ENCODE measurements at places on chromosomes 6 and 20.

GRCh38 chr20:24049081-24049480 is 60.5 kb upstream of the GGTLC1 start:
- DNase-seq: no peak

DNA sequence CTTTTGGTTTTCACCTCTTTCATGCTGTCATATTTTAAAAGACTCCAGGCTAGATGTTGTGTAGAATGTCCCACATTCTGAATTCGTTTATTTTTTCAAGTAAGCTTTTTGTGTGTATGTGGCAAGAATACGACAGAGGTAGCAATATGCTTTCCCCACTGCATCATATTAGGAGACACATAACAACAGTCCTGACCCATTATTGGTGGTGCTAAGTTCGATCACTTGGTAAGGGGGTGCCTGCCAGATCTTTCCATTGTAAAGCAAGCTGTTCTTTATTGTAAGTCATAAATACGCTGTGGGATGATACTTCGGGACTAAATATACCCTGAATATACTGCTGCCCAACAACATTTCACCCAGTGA is 588 bp upstream of the NCOA3 start:
- DNase-seq: no peak

- DNase-seq: no peak
Measured at GRCh38 chr6:117075218-117075617, 190.1 kb upstream of the VGLL2 start.

DNA sequence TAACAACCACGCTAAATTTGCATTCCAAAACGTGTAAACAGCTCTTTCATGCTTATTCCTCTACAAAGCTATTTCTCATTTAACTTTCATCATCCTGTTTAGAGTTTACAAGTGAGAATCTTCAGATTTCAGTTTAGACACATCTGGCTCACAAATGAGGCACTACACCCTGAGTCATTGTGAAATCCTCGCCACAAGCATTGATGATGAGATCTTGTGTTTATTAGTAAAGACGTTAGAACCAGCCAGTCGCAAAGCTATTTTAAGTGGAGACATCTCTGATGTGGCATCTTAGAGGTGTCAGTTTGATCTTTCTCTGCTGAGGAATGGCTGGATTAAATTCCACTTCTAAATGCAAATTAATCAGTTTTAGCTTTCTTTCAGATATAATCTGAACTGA is 8.3 kb upstream of the ISM1 start:
- no peak for DNase-seq

GRCh38 chr20:44033873-44034272 is 119.2 kb downstream of the TOX2 start:
- DNase-seq: no peak

DNA sequence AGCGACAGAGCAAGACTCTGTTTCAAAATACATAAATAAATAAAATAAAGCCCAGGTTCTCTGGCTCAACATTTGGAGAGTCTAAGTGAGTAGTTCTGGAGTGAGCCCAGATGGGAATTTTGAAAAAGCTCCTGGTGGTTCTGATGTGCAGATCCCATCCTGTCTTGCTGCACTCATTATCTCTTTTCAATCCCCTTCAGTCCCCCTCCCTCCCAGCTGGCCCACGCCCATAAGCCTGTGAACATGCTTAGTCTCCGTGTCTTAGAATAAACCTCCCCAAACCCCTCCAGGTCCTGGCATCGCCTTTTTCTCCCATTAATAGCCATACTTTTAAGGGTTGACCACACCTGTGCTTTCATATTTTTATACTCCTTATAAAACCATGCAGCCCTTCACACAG is 19.4 kb upstream of the TULP1 start:
- DNase-seq: no peak

- DNase-seq: no peak
Measured at GRCh38 chr6:81735756-81736380, 16.6 kb downstream of the TENT5A start.

- no peak for DNase-seq
Measured at GRCh38 chr20:47343007-47343472, 13.5 kb downstream of the ZMYND8 start.

DNA sequence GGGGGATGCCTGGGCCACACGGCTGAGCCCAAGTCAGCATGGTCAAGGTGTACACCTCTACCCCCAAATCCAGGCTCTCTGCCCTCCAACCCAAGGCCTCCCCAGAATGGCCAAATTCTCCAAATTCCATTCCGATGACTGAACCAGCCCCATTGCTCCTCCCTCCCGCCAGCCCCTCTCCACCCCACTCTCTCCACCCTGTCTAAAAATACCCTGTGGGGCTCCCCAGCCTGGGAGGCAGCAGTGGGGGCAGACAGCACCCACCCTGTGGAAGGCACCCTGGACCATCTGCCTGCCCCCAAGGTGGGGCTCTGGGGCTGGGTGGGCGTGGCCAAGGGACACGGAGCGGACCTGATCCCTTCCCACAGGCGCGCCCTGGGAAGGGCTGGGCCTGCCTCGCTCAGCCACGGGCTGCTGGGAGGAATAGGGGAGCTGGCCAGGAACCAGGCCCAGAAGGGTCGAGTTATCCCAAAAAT is 11.4 kb downstream of the TEAD3 start:
- DNase-seq: no peak

- no peak for DNase-seq
Measured at GRCh38 chr20:945841-946240, 29.7 kb upstream of the ANGPT4 start.

GRCh38 chr20:51725584-51726176 is 42.5 kb downstream of the ATP9A start:
- DNase-seq: no peak

DNA sequence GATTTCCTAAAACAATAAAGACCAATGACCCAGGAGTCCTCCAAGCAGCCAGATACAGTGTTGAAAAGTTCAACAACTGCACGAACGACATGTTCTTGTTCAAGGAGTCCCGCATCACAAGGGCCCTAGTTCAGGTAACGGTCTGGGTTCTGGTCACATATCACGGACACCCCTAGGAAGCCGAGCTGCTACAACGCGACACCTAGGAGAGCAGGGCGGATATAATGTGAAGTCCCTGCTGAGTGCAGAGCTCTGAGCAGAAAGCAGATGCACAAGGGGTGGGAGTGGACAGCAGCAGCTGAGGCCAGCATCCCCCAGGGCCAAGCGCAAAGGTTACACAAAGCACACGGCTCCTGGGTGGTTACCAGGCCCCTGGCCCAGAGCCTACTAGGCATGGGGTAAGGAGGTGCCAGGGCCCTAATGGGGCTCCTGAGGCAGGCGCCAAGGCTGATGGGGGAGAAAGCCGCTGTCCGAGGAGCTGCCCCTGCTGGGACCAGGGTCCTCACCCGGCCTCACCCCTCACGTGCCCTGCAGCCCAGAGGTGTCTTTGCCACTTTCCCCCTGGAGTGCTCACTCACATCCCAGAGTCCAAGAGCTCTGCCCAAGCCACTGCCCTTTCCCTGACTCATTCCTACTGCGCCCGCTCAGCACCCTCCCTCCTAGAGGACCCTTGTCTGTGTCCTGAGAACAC is 8.4 kb downstream of the CST7 start:
- DNase-seq: no peak

DNA sequence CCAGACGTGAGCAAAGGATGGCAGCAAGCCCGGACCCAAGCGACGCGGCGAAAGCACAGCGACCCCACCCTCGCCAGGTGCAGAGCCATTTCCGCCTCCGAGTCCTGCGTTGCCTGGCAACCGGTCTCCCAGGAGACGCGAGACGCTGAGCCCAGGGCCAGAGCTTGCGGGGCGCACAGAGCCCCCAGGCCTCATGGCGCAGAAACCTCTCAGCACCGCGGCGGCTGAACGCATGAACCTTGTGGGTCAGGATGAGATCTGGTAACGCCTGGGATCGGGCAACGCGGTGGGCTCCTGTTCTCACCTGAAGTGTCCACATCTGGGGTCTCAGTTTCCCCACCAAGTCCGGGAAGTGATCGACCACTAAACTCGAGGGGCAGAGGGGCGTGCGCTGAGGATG is 77.7 kb downstream of the ANKRD60 start:
- DNase-seq: no peak

- no peak for DNase-seq
Measured at GRCh38 chr6:138086573-138087196, 20.5 kb downstream of the PERP start.

- no peak for DNase-seq
Measured at GRCh38 chr6:1028723-1029122, 283.2 kb upstream of the FOXQ1 start.

DNA sequence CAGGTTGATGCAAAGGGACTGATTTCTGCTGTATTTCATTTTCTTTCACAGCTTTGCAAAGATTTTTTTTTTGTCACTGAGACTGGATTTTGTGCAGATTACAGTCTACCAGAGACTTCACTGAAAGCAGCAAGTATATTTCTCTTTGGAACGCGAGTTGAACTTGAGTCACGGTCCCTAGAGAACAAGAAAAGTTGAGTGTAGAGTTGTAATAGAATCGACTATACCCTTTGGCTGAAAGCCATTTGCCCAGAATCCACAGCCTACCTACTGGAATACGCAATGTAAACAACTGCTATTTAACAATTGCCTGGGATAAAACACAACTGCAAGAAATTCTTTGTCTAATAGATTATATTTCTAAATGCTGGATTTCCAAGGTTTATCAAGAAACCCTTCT is 520.6 kb downstream of the HDGFL1 start:
- DNase-seq: no peak

- DNase-seq: no peak
Measured at GRCh38 chr6:96162711-96163120, 146.9 kb downstream of the FUT9 start.

- no peak for DNase-seq
Measured at GRCh38 chr6:31689249-31690110, 8.6 kb upstream of the LY6G5C start.

DNA sequence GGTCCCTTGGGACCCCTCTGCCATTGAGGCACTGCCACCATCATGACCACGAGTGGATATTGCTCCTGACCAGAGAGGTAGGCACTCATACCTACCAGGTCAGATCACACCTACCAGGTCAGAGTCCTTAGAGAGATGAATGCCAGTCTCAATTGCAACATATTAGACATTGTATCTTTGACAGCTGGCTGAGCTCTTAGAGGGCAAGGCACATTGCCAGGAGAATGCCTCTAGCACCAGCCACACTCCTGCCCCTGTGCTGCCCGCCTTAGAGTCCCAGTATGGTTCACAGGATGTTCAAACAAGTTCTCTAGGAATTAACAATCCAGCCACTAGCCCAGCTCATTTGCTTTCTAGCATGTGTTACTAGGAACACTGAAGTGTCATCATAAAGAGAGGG is 65.9 kb downstream of the TMEM244 start:
- DNase-seq: no peak

GRCh38 chr6:25130518-25130917 is 148.7 kb upstream of the CARMIL1 start:
- no peak for DNase-seq

- DNase-seq: no peak
Measured at GRCh38 chr20:32603046-32603726, 18.1 kb upstream of the NOL4L start.

- no peak for DNase-seq
Measured at GRCh38 chr6:90107771-90108282, 188.8 kb downstream of the BACH2 start.

- no peak for DNase-seq
Measured at GRCh38 chr6:4441981-4442434, 306.6 kb upstream of the ECI2 start.

GRCh38 chr20:38892091-38892981 is 33.9 kb upstream of the FAM83D start:
- DNase-seq: no peak

DNA sequence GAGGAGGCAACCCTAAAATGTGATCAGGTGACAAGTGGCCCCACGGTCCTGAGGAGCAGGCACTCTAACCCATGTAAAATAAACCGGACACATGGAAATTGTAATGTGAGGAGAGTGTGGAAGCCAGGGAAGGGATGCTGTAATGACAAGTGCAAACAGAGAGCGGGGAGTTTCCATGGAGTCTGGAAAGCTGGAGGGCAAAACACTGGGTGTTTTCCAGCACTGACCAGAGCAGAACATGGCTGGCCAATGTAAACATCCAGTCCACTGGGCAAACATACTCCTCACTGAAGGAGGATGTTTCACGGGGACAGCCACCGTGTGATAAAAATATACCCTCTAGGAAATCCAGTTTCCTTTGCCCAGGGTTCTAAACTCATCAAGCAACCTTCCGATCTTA is 219.0 kb upstream of the JARID2 start:
- DNase-seq: no peak

DNA sequence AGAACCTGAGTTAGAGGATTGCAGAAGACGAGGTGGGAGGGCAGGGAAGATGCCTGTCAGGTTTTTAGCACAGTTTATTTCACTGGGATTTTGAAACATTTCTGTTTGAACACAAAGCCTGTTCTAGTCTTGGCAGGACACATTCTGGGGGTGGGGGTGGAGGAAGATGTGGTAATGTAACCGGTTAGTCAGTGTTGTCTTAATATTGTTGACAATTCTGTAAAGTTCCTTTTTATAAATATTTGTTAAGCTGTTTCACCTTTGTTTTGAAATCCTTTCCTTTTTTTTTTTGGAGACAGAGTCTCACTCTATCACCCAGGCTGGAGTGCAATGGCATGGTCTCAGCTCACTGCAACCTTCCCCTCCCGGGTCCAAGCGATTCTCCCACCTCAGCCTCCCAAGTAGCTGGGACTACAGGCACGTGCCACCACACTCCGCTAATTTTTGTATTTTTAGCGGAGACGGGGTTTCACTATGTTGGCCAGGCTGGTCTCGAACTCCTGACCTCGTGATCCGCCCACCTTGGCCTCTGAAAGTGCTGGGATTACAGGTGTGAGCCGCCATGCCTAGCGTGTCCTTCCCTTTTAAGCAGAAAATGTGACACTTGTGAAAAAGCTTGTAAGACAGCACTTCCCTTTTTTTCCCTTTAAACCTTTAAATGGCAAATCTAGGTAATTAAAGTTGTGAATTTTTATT is 20.2 kb downstream of the SLC9A8 start:
- no peak for DNase-seq

DNA sequence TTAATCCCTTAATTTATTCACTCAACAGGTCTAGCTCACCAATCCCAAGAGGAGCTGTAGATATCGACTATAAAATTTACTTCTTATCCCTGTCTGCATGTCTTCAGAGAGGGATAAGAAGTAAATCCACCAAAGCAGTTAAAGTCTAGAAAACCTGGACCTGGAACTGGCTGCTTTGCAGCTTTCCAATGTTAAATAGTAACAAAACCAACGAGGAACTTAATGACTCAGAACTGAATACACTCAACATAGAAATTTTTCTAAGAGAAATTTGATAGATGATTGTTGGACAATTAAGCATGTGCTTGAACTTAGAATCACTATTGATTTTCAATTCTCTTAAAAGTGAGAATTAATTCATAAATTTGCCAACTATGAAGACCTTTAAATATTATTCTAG is 11.5 kb upstream of the TMEM244 start:
- DNase-seq: no peak

GRCh38 chr6:93554018-93554417 is 134.7 kb upstream of the EPHA7 start:
- no peak for DNase-seq

Data from stimulated activated CD4-positive, alpha-beta T cell treated with anti-CD3 and anti-CD28 coated beads, TNF-alpha, amount 100 ng/mL, for 4 hours (primary cell).